ENCODE measurements at places on chromosomes 12 and 14. TPM values are rescaled to one million over a fixed set of nuclear protein-coding genes. Genes with fewer than 3 reads are reported as not detected.

ALX1 gene
- total RNA-seq: not detected

ACOT6 gene
- total RNA-seq: not detected

CELA1 gene
- total RNA-seq: not detected

DNA sequence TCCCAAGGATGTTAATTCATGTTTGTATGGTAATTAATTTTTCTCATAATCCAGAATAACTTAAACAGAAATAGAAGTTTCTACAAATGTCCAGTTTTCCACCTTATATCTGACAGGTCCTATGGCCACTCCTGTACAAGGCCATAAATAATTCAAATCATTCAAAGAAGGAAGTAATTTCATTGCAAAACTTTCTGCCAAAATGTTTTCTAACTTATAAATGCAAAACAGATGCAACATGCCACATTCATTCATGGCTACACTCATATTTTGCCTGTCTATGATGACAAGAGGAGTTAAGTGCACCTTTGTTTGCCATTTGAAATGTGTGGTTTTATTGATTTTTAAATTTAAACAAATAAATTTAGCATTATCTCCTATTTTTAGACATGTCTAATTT lies 34.4 kb downstream of the ITPR2 start:
- H3K4me1 ChIP-seq: peaks cover 6% of the 10 kb centered on the region
- no peak for DNase-seq
- no peak overlapping the region for H3K4me3 ChIP-seq
- no peaks in the 10 kb centered on the region for H3K36me3 ChIP-seq
- no peak overlapping the region for H3K27ac ChIP-seq
- no peaks in the 10 kb centered on the region for H3K27me3 ChIP-seq

- H3K4me3 ChIP-seq: no peak overlapping the region
- DNase-seq: no peak
- peaks cover 9% of the 10 kb centered on the region for H3K4me1 ChIP-seq
- no peaks in the 10 kb centered on the region for H3K27me3 ChIP-seq
- peaks cover 4% of the 10 kb centered on the region for H3K36me3 ChIP-seq
These were observed 12.4 kb downstream of the GLRX5 start for GRCh38 chr14:95547272-95547625.

All from thoracic aorta (tissue), 2 donors.